ENCODE measurements at places on chromosomes 6 and 20. TPM values are rescaled to one million over a fixed set of nuclear protein-coding genes. Genes with fewer than 3 reads are reported as not detected.

The GRM1 gene
- 0.17 TPM for total RNA-seq

The ABHD16B gene
- not detected for total RNA-seq

The ARMH2 gene
- not detected for total RNA-seq

The COX4I2 gene
- total RNA-seq = not detected

The KIFC1 gene
- total RNA-seq = 2.7 TPM

The LGSN gene
- total RNA-seq = not detected

The RAET1L gene
- total RNA-seq = not detected

Measured in bronchial smooth muscle cell (primary cell).